Caudate nucleus (tissue), 63 donors: ENCODE measurements at places on chromosomes 1 and 21.

DNA sequence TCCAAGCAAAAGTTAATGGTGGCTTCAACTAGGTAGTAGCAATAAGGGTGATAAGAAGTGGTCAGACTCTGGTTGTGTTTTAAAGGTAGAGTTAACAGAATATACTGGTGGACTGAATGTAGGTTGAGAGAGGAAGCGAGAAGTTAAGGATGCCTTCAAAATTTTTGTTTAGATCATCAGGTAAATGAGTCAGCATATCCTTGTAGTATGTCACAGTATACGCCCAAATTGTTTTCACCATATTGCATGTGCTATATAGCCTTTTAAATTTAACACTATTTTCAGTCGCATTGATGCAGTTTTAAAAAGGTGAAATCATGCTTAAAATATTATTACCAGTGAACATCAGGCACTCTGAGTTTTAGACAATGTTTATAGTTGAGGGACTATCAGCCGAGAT is 74.6 kb downstream of the RBM11 start:
- no peak for DNase-seq

DNA sequence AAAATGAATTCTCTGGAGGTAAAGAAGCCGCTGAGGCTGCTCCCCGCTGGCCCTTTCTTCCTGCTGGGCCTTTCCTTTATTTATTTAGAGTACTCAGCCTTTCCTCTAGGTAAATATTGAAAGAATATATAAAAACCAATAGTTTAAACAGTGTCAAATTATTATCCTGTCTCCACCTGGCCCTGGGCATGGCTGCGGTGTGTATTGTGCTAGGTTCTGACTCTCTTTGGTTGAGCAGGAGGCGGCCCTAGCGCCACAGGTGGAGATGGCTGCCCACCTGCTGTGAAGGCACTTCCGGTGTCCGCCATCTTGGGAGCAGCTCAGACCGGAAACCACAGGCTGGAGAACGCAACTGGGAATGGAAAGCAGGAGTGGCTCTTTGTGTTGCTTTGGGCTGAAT is 29.0 kb upstream of the CLDN14 start:
- DNase-seq, result no peak

GRCh38 chr1:230986976-230987375 is 8.1 kb downstream of the ARV1 start:
- DNase-seq, result no peak

- no peak for DNase-seq
Observed at GRCh38 chr1:108080448-108080847, 115.5 kb upstream of the VAV3 start.

GRCh38 chr21:32048353-32048752 is 175.5 kb downstream of the HUNK start:
- DNase-seq, result no peak

DNA sequence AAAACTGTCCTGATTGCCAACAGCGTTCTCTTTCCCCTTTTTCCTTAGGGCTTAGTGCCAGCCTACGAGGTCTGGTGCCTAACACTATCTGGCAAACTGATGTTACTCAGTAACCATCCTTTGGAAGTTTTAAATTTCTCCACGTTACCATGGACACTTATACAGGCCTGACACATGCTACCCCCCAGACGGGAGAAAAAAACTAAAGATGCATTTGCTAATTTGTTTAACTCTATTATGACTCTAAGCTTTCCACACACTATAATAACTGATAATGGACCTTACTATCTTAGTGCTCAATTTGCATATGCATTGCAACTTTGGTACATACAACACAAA is 36.8 kb downstream of the CLCA1 start:
- DNase-seq, result no peak

- DNase-seq, result no peak
Observed at GRCh38 chr1:30976143-30976542, 67.6 kb upstream of the SDC3 start.

GRCh38 chr1:210626341-210626740 is 297.6 kb downstream of the HHAT start:
- no peak for DNase-seq

- DNase-seq, result no peak
Observed at GRCh38 chr1:228365271-228366061, 41.2 kb downstream of the TRIM11 start.

DNA sequence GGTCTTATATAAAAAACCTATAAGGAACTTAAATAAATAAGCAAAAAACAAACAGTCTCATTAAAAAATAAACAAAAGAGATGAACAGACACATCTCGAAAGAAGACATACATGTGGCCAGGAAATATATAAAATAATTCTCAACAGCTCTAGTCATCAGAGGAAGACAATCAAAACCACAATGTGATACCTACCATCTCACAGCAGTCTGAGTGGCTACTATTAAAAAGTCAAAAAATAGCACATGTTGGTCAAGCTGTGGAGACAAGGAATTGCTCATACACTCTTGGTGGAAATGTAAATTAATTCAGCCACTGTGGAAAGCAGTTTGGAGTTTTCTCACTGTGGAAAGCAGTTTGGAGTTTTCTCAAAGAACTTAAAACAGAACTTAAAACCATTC is 100.3 kb upstream of the ADAMTS5 start:
- DNase-seq, result no peak

- DNase-seq, result peak; percentile 74
Observed at GRCh38 chr1:24018611-24019580, 38.8 kb upstream of the SRSF10 start.
